ENCODE measurements at places on chromosomes 5 and 9. TPM values are rescaled to one million over a fixed set of nuclear protein-coding genes. Genes with fewer than 3 reads are reported as not detected.

PAXX gene
- total RNA-seq: 49.6 TPM

DNA sequence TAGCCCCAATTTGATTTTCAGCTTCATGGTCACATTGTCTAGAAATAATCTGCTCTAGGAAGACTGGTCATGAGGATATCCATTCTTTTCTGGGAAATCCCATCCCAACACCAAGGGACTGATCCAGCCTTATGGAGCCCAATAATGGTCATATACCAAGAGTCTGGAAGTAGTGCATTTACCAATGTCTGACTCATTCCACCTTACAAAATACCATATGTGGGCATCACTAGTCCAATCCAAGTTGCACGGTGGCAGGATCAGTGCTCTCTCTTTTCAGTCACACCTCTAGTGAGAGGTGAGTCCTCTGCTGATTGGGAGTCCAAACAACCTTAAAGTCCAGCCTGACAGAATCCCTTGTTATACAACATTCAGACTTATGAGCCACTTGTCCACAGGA lies 73.7 kb downstream of the FEM1C start:
- H3K27ac ChIP-seq: no peak overlapping the region
- no peaks in the 10 kb centered on the region for H3K36me3 ChIP-seq
- DNase-seq: no peak
- H3K27me3 ChIP-seq: no peaks in the 10 kb centered on the region
- peaks cover 13% of the 10 kb centered on the region for H3K4me1 ChIP-seq

PCDHA8 gene
- total RNA-seq: not detected

DNA sequence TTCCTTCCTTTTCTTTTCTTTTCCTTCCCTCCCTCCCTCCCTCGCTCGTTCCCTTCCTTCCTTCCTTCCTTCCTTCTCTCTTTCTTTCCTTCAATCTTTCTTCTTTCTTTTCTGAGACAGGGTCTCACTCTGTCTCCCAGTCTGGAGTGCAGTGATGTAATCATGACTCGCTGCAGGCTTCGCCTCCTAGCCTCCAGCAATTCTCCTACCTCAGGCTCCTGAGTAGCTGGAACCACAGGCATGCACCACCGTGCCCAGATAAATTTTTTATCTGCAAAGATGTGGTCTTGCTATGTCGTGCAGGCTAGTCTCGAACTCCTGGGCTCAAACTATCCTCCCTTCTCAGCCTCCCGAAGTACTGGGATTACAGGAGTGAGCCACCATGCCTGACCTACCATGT lies 81.4 kb downstream of the SPATA31C2 start:
- no peaks in the 10 kb centered on the region for H3K36me3 ChIP-seq
- H3K4me1 ChIP-seq: no peaks in the 10 kb centered on the region
- no peak overlapping the region for H3K27ac ChIP-seq
- no peak for DNase-seq
- no peak overlapping the region for H3K4me3 ChIP-seq

GRCh38 chr5:79189439-79190234 lies 46.3 kb upstream of the JMY start:
- H3K4me1 ChIP-seq: peaks cover 7% of the 10 kb centered on the region
- no peak overlapping the region for H3K4me3 ChIP-seq
- no peaks in the 10 kb centered on the region for H3K27me3 ChIP-seq
- H3K27ac ChIP-seq: no peak overlapping the region

DNA sequence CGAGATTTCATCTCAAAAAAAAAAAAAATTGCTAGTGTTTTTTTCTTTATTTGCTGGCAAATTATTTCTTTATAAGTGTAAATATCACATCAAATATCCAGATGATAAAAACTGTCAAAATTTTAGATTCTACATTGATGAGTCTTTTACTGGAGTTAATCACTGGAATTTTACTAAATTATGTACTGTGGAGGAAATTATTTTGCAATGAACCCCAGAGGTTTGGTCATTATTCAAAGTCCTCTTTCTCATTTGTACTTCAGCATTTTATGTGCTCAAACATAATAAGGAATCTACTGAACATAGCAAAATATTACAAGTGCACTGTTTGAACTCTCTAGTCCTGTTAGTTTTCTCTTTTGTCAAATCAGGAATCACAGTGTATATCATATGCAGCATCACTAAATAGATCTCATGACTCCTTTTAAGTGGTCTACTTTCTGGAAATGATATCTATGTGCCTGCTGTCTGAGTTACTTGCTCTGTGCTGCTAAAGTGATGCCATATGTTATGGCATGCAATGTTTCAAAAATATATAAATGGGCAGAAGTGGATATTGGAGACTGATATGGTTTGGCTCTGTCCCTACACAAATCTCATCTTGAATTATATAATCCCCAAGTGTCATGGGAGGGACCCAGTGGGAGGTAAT lies 18.0 kb downstream of the OTULINL start:
- H3K36me3 ChIP-seq: no peaks in the 10 kb centered on the region
- DNase-seq: no peak
- no peak overlapping the region for H3K4me3 ChIP-seq
- no peak overlapping the region for H3K27ac ChIP-seq
- no peaks in the 10 kb centered on the region for H3K27me3 ChIP-seq
